Cardiac fibroblast (primary cell): ENCODE measurements at places on chromosomes 6 and 20.
A peak's percentile ranks its signal among the peaks of the same experiment; 100 is the strongest.

GRCh38 chr6:97306544-97307320 is 23.7 kb upstream of the MMS22L start:
- DNase-seq: no peak

GRCh38 chr20:23058240-23058639 is 8.8 kb upstream of the THBD start:
- no peak for DNase-seq

DNA sequence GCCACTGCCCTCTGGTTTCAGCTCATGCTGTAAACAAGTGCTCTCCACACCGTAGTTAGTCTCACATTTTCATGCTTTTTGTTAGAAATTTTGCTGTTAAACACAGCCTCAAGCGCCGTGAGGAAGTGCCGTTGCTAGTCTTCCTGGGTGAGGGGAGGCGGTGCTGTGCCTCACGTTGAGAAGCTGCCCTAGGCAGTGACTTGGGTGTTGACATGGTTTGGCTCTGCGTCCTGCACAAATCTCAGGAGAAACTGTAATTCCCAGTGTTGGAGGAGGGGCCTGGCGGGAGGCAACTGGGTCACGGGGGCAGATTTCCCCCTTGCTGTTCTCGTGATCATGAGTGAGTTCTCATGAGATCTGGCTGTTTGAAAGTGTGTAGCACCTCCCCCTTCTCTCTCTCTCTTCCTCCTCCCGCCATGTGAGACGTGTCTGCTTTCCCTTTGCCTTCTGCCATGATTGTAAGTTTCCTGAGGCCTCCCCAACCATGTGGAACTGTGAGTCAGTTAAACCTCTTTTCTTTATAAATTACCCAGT is 95.8 kb downstream of the ERMARD start:
- DNase-seq: peak; percentile 14

DNA sequence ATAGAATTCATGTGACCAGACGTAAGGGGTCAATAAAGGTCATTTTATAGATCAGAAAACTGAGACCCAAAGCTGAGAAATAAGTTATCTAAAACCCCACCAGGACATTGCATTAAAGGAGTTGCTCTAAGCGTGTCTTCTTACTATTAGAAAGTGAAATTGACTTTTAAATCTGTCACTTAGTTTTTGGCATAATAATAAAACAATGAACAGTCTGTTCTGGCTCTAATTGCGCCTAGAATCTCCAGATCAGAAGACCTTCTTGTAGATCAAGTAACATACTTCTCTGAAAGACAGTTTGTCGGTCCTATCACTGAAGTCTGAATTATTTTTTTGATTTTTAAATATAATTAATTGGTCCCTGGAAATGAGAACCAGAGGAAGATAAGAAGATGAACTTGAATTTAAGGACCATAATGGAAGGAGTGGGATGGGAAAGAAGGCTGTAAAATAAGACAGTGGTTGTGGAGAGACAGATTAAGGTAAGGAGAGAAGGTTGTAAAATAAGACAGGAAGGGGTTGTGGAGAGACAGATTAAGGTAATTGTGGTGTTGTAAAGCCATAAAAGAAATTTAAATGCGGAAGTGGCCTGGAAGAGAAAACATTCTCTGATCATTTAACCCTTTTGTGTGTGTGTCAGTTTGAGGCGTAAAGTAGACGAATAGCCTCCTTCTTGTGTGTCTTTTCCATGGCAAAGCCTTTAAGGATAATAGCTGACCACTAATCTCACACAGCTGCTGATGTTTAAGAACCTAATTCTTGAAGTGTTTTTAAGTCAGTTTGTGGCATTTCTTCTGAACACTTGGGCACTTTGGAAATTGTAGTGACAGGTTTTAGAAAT is 20.1 kb downstream of the TOP1 start:
- DNase-seq: no peak

DNA sequence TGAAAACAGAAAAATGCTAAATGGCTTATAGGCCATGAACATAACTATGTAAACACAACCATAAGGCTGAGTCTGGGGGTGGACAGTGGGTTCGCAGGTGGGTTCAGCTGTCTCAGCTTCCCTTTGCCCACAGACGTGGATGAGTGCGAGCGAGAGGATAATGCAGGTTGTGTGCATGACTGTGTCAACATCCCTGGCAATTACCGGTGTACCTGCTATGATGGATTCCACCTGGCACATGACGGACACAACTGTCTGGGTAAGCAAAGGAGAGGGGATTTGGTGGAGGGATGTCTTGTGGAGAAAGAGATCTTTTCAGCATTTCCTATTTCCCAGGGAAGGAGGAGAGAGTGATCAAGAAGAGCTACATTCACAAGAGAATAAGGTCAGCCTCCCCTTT is 14.7 kb downstream of the SCUBE3 start:
- DNase-seq: no peak

GRCh38 chr6:75932067-75932466 is 140.4 kb downstream of the IMPG1 start:
- DNase-seq: peak; percentile 19

DNA sequence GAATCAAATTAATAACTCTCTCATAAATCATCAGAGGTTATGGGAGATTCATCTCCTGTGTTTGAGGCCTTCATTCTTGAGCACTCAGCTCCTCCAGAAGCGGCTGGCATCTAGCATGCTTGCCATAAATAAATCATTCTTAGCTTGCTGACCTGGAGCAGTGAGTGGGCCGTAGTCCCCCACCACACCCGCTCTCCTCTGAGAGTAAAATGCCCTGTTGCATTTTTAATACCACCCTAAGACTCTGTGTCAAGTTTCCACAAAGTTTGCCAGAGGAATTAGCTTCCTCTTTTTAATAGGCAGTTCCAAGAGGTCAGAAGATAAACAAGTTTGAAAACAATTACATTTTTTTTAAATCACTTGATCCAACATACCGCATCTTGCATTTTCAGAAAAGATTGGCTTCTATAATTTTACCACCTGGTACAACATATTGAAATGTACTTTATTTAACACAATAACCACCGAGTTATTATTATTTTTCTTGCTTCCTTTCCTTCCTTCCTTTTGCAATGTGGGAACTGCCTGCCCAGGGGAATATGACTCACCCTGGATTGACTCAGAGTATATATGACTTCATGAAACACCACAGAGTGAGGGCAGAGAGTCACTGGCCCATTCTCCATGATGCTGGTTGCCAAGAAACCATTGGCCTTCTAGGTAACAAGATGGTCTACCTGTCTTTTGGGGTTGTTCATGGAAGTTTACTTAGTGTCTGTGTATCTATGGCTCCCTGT is 29.4 kb upstream of the CLIC5 start:
- peak; percentile 87 for DNase-seq

DNA sequence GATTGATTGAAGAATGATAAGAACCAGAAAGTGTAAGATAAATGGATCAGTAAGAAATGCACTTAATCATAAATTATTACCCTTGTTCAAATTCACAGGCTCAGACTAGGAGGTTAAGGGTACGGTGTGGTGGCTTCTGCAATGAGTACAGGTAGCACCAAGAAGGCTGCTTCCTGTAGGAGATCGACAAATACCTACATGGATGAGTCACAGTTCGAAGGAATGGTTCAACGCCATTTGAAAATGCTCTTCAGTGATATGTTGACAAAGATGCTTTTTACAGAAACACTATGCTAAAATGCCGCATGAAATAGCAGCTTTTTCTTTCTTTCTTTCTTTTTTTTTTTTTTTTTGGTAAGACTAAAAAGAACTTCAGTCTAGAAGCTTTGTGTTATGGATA is 116.2 kb downstream of the DTNBP1 start:
- DNase-seq: no peak

DNA sequence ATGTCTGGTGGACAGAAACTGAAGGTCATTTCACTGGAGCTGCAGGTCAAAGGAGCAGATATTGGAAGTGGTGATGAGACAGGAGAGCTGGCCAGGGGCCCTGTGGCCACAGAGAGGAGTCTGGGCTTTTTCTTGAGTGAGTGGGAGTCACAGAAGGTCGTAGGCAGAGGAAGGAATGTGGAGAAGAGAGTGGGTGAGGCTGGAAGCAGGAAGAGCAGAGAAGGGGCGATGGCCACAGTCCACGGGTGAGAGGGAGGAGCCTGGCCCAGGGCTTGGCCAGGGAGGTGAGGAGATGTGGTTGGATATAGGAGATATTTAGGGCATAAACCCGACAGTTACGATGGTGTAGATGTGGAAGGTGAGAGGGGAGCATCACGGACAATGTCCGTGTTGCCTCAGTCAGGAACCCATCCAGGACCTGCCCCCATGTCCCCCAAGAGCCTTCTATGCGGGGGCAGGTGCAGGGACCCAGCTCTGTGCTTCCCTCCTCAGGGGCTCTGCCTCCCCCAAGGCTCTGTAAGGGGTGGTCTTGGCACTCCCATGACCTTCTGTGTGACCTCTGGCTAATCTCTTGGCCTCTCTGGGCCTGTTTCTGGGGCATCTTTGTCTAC is 150.5 kb upstream of the PTPN1 start:
- no peak for DNase-seq
